ENCODE measurements at places on chromosomes 5 and 9. TPM values are rescaled to one million over a fixed set of nuclear protein-coding genes. Genes with fewer than 3 reads are reported as not detected.

TNC gene
- not detected for total RNA-seq

ZNF622 gene
- total RNA-seq: 40.7 TPM

- no peak for DNase-seq
Measured at GRCh38 chr5:55306641-55307382, 682 bp downstream of the DHX29 start.

- DNase-seq: no peak
Measured at GRCh38 chr5:169646856-169647255, 9.8 kb downstream of the DOCK2 start.

DNA sequence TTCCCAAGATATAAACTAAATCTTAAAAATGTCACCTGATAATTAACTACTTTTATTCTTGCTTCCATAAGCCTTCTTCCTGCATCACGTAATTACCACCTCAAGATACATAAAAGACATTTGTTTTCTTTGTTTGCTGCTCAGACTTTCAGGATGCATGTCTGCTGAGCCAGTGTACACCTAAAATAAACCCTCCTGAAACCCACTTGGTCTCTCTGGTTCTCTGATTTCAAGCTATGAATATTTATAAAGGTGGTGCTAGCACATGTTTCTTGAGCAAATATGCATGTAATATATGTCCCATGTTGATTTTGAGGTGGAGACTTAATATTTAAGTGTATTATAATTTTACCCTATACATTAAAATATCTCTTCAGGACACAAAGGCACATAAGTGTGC is 1627.7 kb upstream of the CDH9 start:
- no peak for DNase-seq

All from naive thymus-derived CD4-positive, alpha-beta T cell (primary cell).